ENCODE measurements at places on chromosomes 3 and 15. TPM values are rescaled to one million over a fixed set of nuclear protein-coding genes. Genes with fewer than 3 reads are reported as not detected.
A peak's percentile ranks its signal among the peaks of the same experiment; 100 is the strongest.

- no peaks in the 10 kb centered on the region for H3K36me3 ChIP-seq
- peaks cover 26% of the 10 kb centered on the region for H3K4me1 ChIP-seq
- no peak overlapping the region for H3K4me3 ChIP-seq
- no peaks in the 10 kb centered on the region for H3K27me3 ChIP-seq
- DNase-seq = peak; percentile 36
- H3K27ac ChIP-seq = no peak overlapping the region
These were observed 7.2 kb downstream of the LIPC start for GRCh38 chr15:58438956-58439355.

- H3K4me1 ChIP-seq = peaks cover 91% of the 10 kb centered on the region
- H3K27ac ChIP-seq = peak overlapping the region; percentile 26
- no peaks in the 10 kb centered on the region for H3K27me3 ChIP-seq
- no peak for DNase-seq
- peaks cover 3% of the 10 kb centered on the region for H3K36me3 ChIP-seq
- H3K4me3 ChIP-seq = no peak overlapping the region
These were observed 11.9 kb upstream of the SRP14 start for GRCh38 chr15:40050788-40051470.

The CMTM8 gene
- 9.0 TPM for total RNA-seq

- DNase-seq = no peak
- no peak overlapping the region for H3K27ac ChIP-seq
- H3K36me3 ChIP-seq = peaks cover 12% of the 10 kb centered on the region
- H3K4me3 ChIP-seq = no peak overlapping the region
- H3K27me3 ChIP-seq = no peaks in the 10 kb centered on the region
These were observed 6.8 kb downstream of the SLC26A6 start for GRCh38 chr3:48628277-48629017.

DNA sequence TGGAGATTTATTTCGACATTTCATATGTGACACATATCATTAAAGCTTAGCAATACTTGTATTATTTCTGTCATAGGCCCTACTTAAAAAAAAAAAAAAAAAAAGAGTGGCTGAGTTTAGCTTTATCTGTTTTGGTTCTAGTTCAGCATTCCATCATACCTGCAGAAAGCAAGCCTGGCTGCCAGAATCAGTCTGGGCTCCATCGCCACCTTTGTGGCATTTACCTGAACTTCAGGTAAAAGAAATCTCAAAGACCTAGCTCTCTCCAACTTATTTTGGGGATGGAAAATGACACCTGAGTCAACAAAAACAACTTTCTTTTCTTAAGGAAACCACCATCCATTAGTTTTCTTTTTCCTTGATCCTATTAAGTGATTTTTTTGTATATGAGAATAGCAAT, 82.1 kb downstream of the NEK10 start:
- H3K4me1 ChIP-seq = no peaks in the 10 kb centered on the region
- no peak for DNase-seq
- no peaks in the 10 kb centered on the region for H3K27me3 ChIP-seq
- no peaks in the 10 kb centered on the region for H3K36me3 ChIP-seq

The PARL gene
- total RNA-seq = 77.3 TPM

The GP9 gene
- not detected for total RNA-seq

DNA sequence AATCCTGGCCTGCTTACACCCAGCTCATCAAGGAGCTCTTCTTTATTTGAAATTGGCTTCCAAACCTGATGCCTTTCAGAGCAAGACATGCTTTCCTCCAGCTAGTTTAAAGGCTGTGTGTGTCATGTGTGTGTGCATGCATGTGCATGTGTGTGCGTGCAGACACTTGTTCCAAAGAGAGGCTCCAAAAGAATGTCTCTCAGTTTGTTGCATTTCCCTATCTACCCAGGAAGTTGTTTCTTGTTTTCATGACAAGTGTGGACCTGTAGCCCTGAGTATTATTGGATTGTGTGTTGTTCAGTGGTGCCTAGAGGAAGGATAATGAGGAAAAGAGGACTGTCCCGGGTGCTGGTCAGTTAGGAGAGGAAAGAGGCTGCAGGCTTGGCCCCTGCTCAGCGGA, 240.0 kb downstream of the THSD4 start:
- H3K27me3 ChIP-seq = no peaks in the 10 kb centered on the region
- H3K27ac ChIP-seq = no peak overlapping the region
- no peaks in the 10 kb centered on the region for H3K36me3 ChIP-seq
- no peak overlapping the region for H3K4me3 ChIP-seq

DNA sequence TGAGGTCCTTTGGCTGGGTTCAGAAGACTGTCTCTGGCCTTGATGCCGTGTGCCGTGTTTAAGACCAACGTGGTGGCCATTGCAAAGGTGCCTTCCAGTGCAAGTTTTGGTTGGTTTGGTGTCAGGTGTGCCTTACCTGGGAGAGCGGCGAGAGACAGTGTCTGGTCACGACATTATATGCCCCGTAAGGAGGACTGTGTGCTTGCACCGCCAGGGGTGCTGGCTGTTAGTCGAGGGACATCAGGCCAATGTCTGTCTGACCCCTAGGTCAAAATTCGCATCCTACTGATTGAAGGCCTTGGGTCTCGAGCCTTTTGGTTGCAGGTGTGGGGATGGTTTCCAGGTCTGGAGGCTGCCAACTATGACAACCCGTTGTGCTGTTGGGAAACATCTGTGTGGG, 111.9 kb downstream of the SNRPN start:
- H3K4me3 ChIP-seq = no peak overlapping the region
- H3K27me3 ChIP-seq = no peaks in the 10 kb centered on the region
- DNase-seq = no peak
- no peaks in the 10 kb centered on the region for H3K4me1 ChIP-seq

GRCh38 chr3:159838938-159839337, 149.7 kb upstream of the IL12A start:
- no peaks in the 10 kb centered on the region for H3K4me1 ChIP-seq
- H3K36me3 ChIP-seq = no peaks in the 10 kb centered on the region
- H3K27me3 ChIP-seq = peaks cover 26% of the 10 kb centered on the region
- no peak overlapping the region for H3K27ac ChIP-seq
- H3K4me3 ChIP-seq = no peak overlapping the region
- DNase-seq = no peak

- no peak overlapping the region for H3K27ac ChIP-seq
- no peaks in the 10 kb centered on the region for H3K36me3 ChIP-seq
- H3K4me3 ChIP-seq = no peak overlapping the region
- H3K4me1 ChIP-seq = no peaks in the 10 kb centered on the region
These were observed 66.0 kb downstream of the ATP13A4 start for GRCh38 chr3:193488741-193489140.

The ASB14 gene
- total RNA-seq = not detected

DNA sequence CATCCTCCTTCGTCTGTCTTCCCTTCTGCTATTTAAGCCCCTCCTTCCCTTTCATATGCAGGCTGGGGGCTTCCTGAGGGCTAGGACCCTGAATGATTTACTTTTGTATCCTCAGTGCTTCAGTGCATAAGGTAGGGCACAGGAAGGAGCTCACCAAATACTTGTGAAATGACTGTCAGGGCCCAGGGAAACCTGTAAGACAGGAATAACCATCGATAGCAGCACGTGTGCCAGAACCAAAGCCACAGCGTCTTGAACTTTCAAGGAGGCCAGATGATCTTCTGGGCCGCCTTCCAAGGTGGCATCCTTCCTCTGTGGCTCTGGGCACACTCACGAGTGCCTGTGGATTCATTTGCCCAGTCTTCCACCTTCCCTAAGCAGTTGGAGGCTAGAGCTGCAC, 3.9 kb downstream of the TMED3 start:
- peaks cover 6% of the 10 kb centered on the region for H3K27me3 ChIP-seq
- no peak for DNase-seq
- H3K36me3 ChIP-seq = peaks cover 30% of the 10 kb centered on the region
- H3K27ac ChIP-seq = no peak overlapping the region
- H3K4me3 ChIP-seq = no peak overlapping the region
- peaks cover 40% of the 10 kb centered on the region for H3K4me1 ChIP-seq

Data from activated T-cell treated with anti-CD3 and anti-CD28 coated beads, Interleukin-2, amount 50 U/mL, for 72 hours (primary cell).